Stimulated activated CD4-positive, alpha-beta T cell treated with anti-CD3 and anti-CD28 coated beads, Interleukin-1b, Interleukin-23, amount 100 ng/mL, for 24 hours (primary cell): ENCODE measurements at places on chromosomes 13 and 19.

DNA sequence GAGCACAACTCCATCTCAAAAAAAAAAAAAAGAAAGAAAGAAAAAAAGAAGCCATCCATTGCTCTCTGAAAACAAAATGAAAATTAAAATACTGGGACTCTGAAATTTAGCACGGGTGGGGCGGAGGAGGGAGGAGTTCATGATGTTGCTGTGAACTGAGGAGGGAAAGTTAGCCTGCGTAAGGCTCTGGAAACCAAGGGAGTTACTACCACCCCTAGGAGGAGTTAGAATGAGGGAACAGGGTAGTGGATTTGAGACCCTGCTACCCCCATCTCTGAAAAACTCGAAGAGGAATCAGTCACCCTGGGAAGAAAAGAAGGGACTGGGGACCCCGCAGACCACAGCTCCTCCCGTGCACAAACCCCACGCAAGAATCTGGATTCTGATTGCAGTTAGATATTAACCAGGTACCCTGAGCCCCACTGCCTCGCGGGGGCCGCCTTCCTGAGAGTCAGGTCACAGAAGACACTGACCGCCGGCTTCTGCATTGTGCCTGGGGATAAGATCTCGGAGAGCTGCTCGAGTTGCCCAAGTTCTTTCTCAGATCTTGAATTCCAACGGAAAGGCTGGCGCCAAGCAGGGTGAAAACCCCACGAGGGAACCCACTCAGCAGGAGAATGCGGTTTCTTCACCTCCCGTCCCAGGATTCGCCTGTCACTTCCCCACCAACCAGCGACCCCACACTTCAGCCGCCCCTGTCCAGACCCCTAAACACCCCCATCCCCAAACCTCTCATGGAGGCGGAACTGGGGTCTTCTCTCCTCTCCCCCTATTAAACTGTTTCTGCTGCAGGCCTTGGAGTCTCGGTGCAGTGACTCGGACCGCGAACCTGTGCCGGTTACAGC lies 870 bp downstream of the ZNF442 start:
- DNase-seq: peak; percentile 0

GRCh38 chr13:29810145-29810742 lies 40.2 kb downstream of the UBL3 start:
- no peak for DNase-seq

GRCh38 chr19:51811344-51811743 lies 16.4 kb downstream of the FPR3 start:
- DNase-seq: no peak

DNA sequence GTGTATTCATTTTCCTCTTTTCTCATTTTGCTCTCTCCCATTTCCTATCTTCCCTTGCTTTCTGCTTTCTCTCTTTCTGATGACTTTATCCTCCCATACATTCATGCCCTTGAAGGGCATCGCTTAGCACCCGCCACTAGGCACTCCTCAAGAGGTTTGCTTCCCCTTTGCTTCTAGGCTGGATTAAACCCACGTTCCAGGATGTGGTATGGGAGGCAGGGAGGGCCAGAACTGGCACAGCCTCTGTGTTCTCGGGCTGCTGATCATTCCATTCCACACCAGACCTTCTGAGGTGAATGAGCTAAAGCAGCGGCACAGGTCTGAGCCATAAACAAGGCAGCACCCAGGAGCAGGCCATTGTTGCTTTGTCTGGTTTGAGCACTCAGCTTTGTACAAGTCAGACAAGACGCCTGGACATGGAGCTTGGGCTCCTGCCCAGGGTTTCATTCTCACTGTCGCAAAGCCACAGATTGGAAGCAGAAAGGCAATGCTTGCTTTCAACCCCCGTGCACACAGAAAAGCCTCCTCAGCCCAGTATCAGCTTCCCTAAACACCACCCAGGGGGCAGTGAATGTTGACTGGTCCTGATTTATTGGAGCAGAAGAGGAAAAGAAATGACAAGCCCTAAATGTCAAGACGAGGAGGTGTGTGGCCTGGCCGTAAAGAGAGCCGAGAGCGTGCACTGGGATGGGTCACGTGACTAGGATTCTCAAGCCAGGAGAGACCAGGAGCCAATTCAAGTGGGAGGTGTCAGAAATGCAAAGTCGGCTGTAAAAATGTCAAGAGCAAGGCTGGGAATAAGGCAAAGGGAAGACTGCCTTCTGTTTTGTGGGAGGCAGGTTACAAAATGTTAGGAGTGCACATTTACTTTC lies 218.0 kb upstream of the SERP2 start:
- DNase-seq: no peak

DNA sequence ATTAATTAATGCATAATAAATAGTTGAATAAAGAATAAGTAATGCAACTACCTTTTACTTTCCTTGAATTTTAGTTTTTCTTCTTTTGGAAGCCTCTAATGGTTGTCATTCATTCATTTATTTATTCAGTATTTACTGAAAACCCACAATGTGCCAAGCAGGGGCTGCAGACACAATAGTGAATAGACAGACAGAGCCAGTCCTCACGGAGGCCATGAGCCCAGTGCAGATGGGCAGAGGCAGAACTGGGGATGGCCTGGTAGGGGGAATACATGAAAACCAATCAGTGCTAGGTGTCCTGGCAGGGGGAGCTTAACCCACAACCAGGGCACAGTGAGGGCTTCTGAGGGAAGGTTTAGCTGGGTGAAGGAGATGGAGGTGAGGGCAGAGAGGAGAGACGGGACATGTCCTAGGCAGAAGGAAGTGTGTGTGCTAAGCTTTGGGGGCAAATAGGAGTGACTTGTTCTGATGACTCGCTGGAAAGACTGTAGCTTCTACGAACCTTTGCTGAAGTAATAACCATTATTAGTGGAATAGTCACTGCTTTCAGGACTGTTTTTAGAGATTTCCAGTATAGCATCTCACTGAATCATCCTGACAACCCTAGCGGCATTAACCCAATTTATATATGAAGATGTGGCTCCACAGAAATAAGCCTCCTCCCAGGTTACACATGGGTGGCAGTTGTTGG lies 55.9 kb downstream of the ERCC5 start:
- DNase-seq: no peak

DNA sequence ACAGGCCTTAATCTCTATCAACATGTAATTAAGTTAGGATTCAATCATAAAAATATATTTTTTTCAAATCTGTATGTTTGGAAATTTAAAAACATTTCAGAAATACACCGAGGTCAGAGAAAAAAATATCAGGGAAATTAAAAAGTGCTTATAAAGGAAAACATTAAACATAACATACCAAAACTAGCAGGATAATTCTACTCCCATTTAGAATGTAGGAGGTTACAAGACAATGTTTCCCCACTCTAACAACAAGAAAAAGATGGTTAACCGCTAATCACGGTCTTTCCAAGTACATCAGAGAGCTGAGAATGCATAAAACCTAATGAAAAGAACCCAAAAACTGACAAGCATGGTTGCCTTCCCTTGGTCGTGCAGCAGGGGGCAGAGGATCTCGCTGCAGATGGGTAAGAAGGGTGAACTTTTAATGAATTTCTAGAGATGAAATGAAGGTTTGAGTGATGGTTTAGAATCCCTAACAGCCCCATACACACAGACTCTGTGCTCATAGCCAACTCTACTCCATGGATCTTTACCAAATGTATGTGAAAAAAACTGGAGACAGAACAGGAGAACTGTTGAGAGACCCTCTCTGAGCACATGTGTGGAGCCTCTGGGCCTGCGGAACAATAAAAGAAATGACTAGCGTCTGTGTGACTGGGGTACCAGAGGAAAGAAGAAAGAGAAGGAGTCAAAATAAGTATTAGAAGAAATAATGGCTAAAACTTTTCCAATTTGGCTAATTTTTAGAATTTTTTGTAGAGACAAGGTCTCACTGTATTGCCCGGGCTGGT lies 51.3 kb upstream of the LSM14A start:
- DNase-seq: peak; percentile 21

DNA sequence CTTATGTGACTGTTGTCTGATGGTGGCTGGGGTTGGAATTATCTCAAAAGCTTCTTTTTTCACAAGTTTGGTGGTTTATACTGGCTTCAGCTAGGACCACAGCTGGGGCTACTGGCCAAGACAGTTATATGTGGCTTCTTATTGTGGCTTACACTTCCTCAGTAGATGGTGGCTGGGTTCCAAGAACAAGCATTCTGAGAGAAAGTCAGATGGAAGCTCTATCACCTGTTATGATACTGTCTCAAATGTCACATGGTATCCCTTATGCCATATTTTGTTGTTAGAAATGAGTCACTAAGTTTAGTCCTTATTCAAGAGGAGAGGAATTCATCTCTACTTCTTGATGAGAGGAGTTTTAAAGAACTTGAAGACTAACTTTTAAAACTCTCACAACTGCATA lies 41.6 kb downstream of the NDFIP2 start:
- DNase-seq: no peak

- DNase-seq: no peak
These were observed 2.0 kb upstream of the FFAR2 start for GRCh38 chr19:35445826-35446593.
